Caco-2 (cell line): ENCODE measurements at places on chromosomes 5 and 9.
A peak's percentile ranks its signal among the peaks of the same experiment; 100 is the strongest.

- peak; percentile 17 for DNase-seq
- no peak overlapping the region for H3K27ac ChIP-seq
- H3K27me3 ChIP-seq = no peaks in the 10 kb centered on the region
- H3K36me3 ChIP-seq = no peaks in the 10 kb centered on the region
Measured at GRCh38 chr9:76658510-76659231, 105.6 kb upstream of the PCA3 start.

DNA sequence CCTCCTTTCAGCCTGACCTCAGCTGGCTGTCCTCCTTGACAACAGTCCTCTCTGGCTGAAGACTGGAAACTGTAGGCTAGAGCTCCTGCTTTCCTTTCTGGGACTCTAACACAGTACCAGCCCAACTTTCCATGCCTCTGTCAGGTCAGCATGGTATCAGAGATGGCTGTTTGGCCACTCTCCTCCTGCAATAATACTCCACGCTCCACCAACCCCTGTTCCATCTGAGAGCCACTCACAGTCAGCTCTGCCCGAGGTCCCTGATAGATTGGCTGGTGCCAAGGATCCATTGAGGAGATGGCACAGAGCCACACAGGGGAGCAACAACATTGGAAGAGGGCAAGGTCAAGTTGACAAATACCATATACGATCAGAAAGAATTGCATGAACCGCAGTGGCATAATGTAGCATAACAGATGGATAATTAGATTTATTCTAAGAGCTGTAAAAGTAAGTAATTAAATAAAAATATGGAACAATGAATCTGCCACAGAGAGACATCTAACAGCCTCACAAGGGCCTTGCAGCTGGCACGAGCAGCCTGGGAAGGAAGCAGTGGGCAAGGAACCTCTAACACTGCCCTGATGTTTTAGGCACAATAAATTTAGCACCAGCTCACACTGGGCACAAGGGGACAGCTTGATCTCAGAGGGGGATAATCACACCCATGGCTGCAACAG is 94.3 kb upstream of the LRRTM2 start:
- H3K4me3 ChIP-seq = no peak overlapping the region
- H3K4me1 ChIP-seq = peaks cover 11% of the 10 kb centered on the region
- no peaks in the 10 kb centered on the region for H3K27me3 ChIP-seq
- no peak overlapping the region for H3K27ac ChIP-seq

GRCh38 chr5:107700481-107700880 is 29.7 kb upstream of the EFNA5 start:
- no peak overlapping the region for H3K27ac ChIP-seq
- H3K4me1 ChIP-seq = no peaks in the 10 kb centered on the region
- H3K36me3 ChIP-seq = no peaks in the 10 kb centered on the region
- H3K27me3 ChIP-seq = no peaks in the 10 kb centered on the region
- no peak overlapping the region for H3K4me3 ChIP-seq
- DNase-seq = no peak

DNA sequence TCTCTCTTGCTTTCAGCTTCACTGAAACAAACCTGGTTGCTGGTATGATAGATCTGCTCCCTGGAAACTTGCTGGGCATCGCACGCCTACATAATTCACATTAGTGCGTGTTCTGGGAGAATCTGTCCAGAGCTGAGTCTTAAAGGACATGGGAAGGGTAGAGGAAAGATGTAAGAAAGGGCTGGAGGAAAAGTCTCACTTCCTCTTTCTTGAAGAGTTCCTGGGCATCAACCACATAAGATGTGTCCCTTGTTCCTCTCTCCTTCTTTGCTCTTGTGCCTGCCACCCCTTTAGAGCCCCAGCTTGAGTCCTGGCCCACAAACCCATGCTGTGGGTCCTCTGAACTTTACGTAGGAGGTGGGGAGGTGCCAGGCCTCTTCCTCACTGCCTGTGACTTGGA is 205.3 kb upstream of the PANK3 start:
- H3K27ac ChIP-seq = no peak overlapping the region
- no peak overlapping the region for H3K4me3 ChIP-seq

- H3K4me1 ChIP-seq = no peaks in the 10 kb centered on the region
- H3K27ac ChIP-seq = no peak overlapping the region
- no peak overlapping the region for H3K4me3 ChIP-seq
Measured at GRCh38 chr5:84213861-84214260, 170.8 kb downstream of the EDIL3 start.

- peaks cover 1% of the 10 kb centered on the region; the same call in 1 of the 2 replicates for H3K36me3 ChIP-seq
- no peak overlapping the region for H3K4me3 ChIP-seq
- DNase-seq = no peak
- H3K27ac ChIP-seq = no peak overlapping the region
Measured at GRCh38 chr9:136377341-136378169, 4.1 kb upstream of the CARD9 start.

- peaks cover 4% of the 10 kb centered on the region for H3K4me1 ChIP-seq
- no peak overlapping the region for H3K27ac ChIP-seq
- no peak overlapping the region for H3K4me3 ChIP-seq
- no peaks in the 10 kb centered on the region for H3K27me3 ChIP-seq
Measured at GRCh38 chr9:268616-269015, 54.0 kb downstream of the DOCK8 start.

DNA sequence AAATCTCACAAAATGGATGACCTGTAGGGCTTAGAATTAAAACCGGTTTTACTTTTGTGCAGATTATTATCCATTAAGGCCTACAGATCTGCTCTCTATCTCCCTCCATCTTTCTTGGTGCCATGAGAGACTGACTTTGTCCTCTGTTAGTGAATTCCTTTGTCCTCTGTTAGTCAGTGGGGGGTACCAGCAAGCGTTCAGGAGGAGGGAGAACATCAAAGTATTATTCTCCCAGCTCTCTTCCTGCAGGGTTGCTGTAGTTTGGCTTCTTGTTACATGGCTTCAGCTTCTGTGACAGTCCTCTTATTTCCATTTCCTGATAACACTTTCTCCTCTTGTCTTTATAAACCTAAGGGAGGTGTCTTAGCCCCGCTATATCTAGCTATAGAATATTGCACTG is 850.5 kb upstream of the SEMA6A start:
- no peaks in the 10 kb centered on the region for H3K4me1 ChIP-seq
- H3K27ac ChIP-seq = no peak overlapping the region
- no peak overlapping the region for H3K4me3 ChIP-seq

DNA sequence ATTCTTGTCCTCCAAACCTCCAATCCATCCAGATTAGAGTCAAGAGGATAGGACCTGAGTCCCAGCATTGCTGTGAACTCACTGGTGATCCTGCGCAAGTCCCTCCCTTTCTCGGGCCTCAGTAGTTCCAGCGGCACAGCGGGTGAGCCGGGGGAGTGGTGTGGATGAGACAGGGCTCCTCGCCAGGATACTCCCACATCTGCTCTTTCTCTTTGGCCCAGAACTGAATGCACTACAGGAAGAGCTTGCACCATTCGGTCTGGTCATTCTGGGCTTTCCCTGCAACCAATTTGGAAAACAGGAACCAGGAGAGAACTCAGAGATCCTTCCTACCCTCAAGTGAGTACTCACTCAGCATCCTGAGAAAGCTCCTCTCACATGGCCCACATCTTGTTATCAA is 6.3 kb downstream of the GPX3 start:
- H3K27ac ChIP-seq = no peak overlapping the region
- no peak overlapping the region for H3K4me3 ChIP-seq
- no peaks in the 10 kb centered on the region for H3K4me1 ChIP-seq
- DNase-seq = no peak
- no peaks in the 10 kb centered on the region for H3K27me3 ChIP-seq

DNA sequence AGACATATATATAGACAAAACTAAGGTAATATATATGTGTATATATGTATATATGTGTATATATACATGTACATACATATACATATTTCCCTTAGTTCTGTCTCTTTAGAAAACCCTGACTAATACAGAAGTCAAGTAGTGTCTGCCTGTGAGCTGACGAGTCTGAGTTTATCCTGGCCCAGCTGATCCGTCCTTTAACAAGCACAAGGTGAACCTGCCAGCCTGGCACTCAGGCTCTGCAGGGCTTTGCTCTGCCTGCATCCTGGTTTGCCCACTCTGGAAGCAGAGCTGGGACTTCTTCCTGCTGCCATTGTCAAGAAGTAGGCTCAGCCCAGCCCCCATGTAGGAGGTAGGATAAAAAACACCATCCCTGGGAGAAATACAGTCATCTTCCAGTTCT is 388.0 kb downstream of the ICE1 start:
- DNase-seq = no peak
- no peaks in the 10 kb centered on the region for H3K27me3 ChIP-seq

DNA sequence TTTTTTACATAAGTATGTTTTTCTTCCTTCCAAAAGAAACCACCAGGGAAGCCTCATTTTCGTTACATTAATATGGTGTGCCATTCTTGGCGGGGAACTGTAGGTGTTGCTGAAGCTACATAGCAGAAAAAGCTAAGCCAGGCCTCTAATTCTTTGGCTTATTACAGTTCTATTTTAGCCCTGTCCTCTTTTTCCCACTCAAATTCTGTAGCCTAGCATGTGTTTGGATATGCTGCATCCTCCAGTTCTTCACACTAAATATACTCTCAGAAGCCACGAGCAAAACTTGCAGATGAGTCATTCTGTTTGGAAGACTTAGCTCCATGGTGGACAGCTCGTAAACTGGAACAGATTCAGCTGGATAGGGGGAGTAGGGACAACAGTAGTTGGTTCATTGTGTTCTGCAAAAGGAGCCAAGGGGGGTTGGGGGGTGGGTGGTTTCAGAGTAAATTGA is 369.4 kb downstream of the TMEM161B start:
- H3K27ac ChIP-seq = no peak overlapping the region
- no peaks in the 10 kb centered on the region for H3K36me3 ChIP-seq
- no peak for DNase-seq
- H3K4me3 ChIP-seq = no peak overlapping the region
- no peaks in the 10 kb centered on the region for H3K4me1 ChIP-seq

- no peaks in the 10 kb centered on the region for H3K4me1 ChIP-seq
- no peak overlapping the region for H3K4me3 ChIP-seq
- no peaks in the 10 kb centered on the region for H3K27me3 ChIP-seq
- no peak for DNase-seq
Measured at GRCh38 chr9:35273591-35273990, 111.8 kb downstream of the UNC13B start.

- no peak for DNase-seq
- H3K27me3 ChIP-seq = no peaks in the 10 kb centered on the region; the same call in 1 of the 2 replicates
- H3K4me3 ChIP-seq = no peak overlapping the region
- H3K27ac ChIP-seq = no peak overlapping the region
Measured at GRCh38 chr9:120299785-120300184, 280.2 kb downstream of the CDK5RAP2 start.

DNA sequence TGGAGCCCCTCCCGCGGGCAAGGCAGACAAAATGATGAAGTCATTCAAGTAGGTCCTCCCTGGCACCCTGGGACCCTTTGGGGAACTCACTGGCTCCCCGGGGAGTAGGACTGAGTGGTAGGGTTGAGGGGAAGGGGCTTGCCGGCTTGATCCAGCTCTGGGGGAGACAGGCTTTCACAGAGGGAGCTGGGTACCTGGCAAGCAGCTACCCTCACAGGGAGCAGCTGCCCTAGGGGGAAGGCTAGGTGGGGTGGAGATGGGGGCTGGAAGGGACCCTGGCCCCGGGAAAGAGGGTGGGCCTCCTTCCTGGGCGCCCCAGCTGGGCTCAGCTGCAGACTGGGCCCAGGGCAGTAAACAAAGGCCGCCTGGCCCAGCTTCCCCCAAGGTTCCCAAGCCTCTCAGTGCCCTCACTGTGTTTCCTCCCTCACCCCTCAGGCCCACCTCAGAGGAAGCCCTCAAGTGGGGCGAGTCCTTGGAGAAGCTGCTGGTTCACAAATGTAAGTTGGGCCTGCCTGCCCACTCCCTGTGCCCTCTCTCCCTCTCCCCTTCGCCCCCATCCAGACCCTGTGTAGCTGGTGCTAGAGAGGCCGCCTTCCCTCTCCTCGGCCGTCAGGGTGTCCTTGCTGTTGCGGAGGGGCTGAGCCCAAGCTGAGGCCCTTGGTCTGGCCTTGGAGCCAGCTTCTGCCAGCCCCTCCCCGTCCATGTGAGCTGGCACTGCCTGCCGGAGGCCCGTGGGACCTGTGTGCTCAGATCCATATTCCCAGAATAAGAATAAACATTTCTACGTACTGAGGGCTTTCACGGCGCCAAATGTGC is 131.2 kb downstream of the RGS3 start:
- no peak overlapping the region for H3K27ac ChIP-seq
- H3K4me3 ChIP-seq = no peak overlapping the region
- H3K27me3 ChIP-seq = no peaks in the 10 kb centered on the region
- H3K4me1 ChIP-seq = no peaks in the 10 kb centered on the region

DNA sequence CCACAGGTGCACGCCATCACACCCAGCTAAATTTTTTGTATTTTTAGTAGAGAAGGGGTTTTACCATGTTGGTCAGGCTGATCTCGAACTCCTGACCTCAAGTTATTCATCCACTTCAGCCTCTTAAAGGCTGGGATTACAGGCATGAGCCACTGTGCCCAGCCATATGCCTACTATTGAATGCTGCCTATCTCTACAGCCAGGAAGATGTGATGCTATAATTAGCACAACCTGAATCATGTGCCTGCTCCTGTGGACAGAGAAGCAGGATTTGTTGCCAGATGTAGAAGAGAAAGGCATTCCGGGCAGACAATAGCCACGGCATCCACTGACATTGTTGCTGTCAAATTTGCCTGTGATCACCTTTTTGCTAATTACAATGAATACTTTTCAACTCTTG is 24.4 kb upstream of the MLLT3 start:
- no peaks in the 10 kb centered on the region for H3K27me3 ChIP-seq
- no peak overlapping the region for H3K4me3 ChIP-seq
- no peak overlapping the region for H3K27ac ChIP-seq
- DNase-seq = no peak
- no peaks in the 10 kb centered on the region for H3K36me3 ChIP-seq
- H3K4me1 ChIP-seq = peaks cover 7% of the 10 kb centered on the region

GRCh38 chr9:28215536-28216299 is 642.4 kb upstream of the C9orf72 start:
- no peak overlapping the region for H3K27ac ChIP-seq
- H3K36me3 ChIP-seq = no peaks in the 10 kb centered on the region
- no peaks in the 10 kb centered on the region for H3K27me3 ChIP-seq
- no peak for DNase-seq

- peaks cover 4% of the 10 kb centered on the region; the same call in 1 of the 2 replicates for H3K4me1 ChIP-seq
- no peaks in the 10 kb centered on the region for H3K27me3 ChIP-seq
- H3K4me3 ChIP-seq = no peak overlapping the region
- H3K27ac ChIP-seq = no peak overlapping the region
- no peak for DNase-seq
Measured at GRCh38 chr9:1052365-1053281, 2.5 kb downstream of the DMRT2 start.

- H3K4me1 ChIP-seq = peaks cover 6% of the 10 kb centered on the region
- H3K36me3 ChIP-seq = no peaks in the 10 kb centered on the region
- DNase-seq = no peak
- H3K27ac ChIP-seq = no peak overlapping the region
- no peak overlapping the region for H3K4me3 ChIP-seq
- no peaks in the 10 kb centered on the region for H3K27me3 ChIP-seq
Measured at GRCh38 chr5:128534726-128535125, 3.3 kb downstream of the FBN2 start.
